ENCODE measurements at places on chromosomes 13 and 19.

DNA sequence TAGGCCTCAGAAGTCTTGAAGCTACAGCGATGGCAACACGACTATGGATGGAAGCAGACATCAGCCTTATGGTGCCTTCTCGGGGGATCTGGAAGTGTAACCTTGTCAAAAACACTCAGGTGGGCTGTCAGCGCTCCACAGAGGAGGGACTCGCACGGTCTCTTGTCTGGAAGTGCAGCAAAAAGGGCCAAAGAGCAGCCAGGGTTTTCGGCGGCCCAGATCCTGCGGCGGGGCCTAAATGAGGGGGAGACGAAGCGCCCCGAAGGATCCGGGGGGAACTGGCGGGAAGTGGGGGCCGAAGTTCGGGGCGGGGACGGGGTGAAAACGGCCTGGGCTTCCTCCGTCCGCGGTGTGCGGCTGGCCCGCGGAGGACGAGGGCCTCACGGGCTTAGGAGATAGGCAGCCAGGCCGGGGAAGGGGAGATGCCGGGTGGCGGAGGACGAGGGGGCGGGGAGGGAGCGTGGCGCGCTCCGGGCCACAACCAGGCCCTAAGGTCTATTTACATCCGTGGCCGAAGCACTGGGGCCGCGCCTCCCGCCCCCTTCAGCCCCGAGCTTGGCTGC, 637 bp downstream of the RANBP3 start:
- DNase-seq = no peak

DNA sequence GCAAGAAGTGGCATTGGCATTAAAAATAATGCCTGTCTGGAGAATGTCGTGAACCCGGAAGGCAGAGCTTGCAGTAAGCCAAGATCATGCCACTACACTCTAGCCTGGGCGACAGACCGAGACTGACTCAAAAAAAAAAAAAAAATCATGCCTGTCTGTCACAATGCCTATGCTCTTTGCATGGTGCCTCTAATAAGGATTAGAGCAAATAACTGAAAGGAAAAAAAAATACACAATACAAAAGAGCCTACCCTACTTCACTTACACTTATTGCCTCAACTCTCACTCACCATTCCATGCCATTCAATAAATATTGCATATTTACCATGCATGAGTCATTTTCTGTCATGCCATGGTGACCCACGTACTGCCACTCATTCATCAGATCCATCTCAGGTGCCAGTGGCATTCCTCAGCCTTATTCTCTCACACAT, 49.1 kb downstream of the TBC1D4 start:
- DNase-seq = no peak

DNA sequence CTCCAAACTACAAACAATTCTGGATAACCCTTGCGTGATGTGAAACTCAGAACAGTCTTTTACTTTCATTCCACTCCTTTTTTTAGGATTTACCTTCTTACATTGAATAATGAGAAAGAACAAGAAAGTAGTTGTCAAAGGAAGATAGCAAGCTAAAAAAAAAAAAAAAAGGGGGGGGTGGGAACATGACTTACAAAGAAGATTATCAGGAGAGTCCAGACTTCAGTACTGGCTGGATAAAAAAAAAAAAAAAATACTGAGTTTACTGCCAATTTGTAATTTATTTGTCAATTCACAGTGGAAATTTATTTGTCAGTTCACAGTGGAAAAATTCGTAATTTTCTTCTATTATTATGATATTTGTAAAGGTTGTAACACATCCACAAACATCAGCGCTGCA, 792.4 kb upstream of the SLITRK5 start:
- no peak for DNase-seq

GRCh38 chr19:45994456-45994997, 740 bp upstream of the CCDC61 start:
- DNase-seq = no peak

Data from GM13976 (cell line).